ENCODE measurements at places on chromosomes 7 and 10. TPM values are rescaled to one million over a fixed set of nuclear protein-coding genes. Genes with fewer than 3 reads are reported as not detected.
A peak's percentile ranks its signal among the peaks of the same experiment; 100 is the strongest.

- no peaks in the 10 kb centered on the region for H3K4me1 ChIP-seq
- no peaks in the 10 kb centered on the region for H3K36me3 ChIP-seq
- DNase-seq: no peak
- no peak overlapping the region for H3K4me3 ChIP-seq
Observed at GRCh38 chr7:82080254-82080927, 310.5 kb upstream of the HGF start.

DNA sequence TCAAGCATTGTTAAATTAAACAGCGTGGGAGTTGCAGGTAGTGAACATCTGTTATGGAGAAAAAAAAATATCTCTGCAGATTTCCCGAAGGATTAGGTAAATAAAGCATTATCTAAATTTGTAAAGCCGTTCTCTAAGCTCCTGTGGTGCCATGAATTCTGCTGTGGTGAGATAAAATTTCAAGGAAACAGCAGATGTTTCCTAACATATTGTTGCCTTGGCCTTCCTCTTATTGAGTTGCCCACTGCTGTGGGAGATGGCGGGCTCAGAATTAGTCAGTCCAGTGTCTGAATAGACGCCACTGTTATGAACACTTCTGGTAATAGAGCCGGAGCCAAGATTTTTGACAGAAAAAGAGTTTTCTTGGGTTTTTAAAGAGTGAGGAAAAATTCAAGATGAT lies 82.6 kb upstream of the ELMO1 start:
- no peaks in the 10 kb centered on the region for H3K36me3 ChIP-seq
- H3K27me3 ChIP-seq: no peaks in the 10 kb centered on the region
- peaks cover 9% of the 10 kb centered on the region for H3K4me1 ChIP-seq
- DNase-seq: no peak

- no peak overlapping the region for H3K4me3 ChIP-seq
- H3K36me3 ChIP-seq: no peaks in the 10 kb centered on the region
- H3K27me3 ChIP-seq: no peaks in the 10 kb centered on the region
- peaks cover 6% of the 10 kb centered on the region for H3K4me1 ChIP-seq
Observed at GRCh38 chr10:121624836-121625486, 26.7 kb upstream of the FGFR2 start.

GRCh38 chr10:69318106-69318866 lies 40.0 kb downstream of the HK1 start:
- DNase-seq: peak; percentile 88
- peaks cover 26% of the 10 kb centered on the region for H3K4me1 ChIP-seq
- H3K27ac ChIP-seq: peak overlapping the region; percentile 51
- peaks cover 7% of the 10 kb centered on the region for H3K36me3 ChIP-seq
- no peaks in the 10 kb centered on the region for H3K27me3 ChIP-seq

Gene EFCAB10
- total RNA-seq: not detected

DNA sequence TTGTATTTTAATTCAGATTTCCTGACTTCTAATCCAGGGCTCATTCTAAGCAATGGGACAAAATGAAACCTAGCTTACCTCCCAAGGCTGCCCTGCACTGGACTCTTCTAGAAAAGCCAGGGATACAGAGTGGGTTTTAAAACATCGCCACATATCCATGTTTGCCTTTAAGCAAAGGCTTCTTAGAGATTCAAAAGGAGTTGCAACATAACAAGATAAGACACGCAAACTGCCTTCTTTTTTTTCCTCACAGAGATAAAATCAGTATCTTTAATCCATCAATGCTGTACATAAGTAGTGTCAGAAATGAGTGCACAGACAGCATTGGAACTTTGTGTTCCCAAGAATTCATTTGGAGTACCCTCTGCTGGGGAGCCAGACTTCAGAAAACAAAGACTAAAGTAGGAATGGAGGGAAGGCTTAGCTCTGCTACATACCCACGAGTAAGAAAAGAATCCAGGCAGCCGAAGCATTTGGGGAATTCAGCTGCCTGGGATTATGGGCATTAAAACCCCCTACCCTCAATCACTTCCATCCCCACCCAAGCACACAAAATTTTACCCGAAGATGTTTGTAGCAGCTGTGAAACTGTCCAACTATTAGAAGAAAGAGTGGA lies 427.8 kb downstream of the ARL4A start:
- no peak overlapping the region for H3K27ac ChIP-seq
- H3K27me3 ChIP-seq: no peaks in the 10 kb centered on the region
- no peaks in the 10 kb centered on the region for H3K36me3 ChIP-seq
- DNase-seq: no peak

Gene HOXA3
- total RNA-seq: 8.2 TPM

Gene MSMB
- not detected for total RNA-seq

DNA sequence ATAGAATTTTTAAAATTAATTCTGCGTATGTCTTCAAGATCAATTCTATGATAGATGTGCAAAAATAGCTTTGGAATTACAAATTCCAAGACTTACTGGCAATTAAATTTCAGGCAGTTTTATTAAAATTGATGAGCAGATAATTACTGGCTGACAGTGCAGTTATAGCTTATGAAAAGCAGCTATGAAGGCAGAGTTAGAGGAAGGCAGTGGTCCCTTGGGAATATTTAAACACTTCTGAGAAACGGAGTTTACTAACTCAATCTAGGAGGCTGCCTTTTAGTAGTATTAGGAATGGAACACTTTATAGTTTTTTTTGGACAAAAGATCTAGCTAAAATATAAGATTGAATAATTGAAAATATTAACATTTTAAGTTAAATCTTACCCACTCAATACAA lies 70.8 kb downstream of the CFTR start:
- H3K4me3 ChIP-seq: no peak overlapping the region
- H3K4me1 ChIP-seq: no peaks in the 10 kb centered on the region
- H3K27me3 ChIP-seq: peaks cover 67% of the 10 kb centered on the region
- H3K27ac ChIP-seq: no peak overlapping the region

Gene GSDME
- 41.6 TPM for total RNA-seq
